Lung (tissue), 17 donors: ENCODE measurements at places on chromosomes 1 and 21. TPM values are rescaled to one million over a fixed set of nuclear protein-coding genes. Genes with fewer than 3 reads are reported as not detected.

The TMEM125 gene
- 228 TPM for total RNA-seq

The S100A11 gene
- total RNA-seq: 69.4 TPM

The FAM151A gene
- not detected for total RNA-seq

The CR1L gene
- 2.6 TPM for total RNA-seq

The CD247 gene
- 4.1 TPM for total RNA-seq

The FASLG gene
- 0.34 TPM for total RNA-seq

- no peak overlapping the region for H3K4me3 ChIP-seq
- no peaks in the 10 kb centered on the region for H3K4me1 ChIP-seq
- no peaks in the 10 kb centered on the region for H3K27me3 ChIP-seq
- DNase-seq: no peak
- H3K27ac ChIP-seq: no peak overlapping the region
Measured at GRCh38 chr21:27346041-27346448, 379.2 kb upstream of the ADAMTS5 start.

DNA sequence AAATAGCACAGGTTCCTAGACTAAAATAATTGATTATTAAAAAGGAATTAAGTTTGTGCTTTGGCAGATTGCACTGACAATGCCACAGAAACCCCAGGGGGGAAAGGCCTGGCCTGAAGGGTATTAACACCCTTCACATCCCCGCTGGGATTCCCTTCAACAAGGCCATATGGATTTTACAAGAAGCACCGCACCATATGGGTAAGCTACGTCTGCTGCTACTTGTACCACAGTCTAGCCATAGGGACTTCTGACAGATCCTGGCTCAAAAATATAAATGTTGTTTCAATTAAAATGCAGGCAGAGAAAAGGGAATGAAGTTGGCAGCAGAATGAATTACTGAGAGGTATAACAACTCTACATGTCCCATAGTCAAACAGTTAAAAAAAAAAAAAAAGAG lies 101.0 kb downstream of the DENND1B start:
- peaks cover 9% of the 10 kb centered on the region for H3K4me1 ChIP-seq
- no peak for DNase-seq
- H3K27me3 ChIP-seq: no peaks in the 10 kb centered on the region

DNA sequence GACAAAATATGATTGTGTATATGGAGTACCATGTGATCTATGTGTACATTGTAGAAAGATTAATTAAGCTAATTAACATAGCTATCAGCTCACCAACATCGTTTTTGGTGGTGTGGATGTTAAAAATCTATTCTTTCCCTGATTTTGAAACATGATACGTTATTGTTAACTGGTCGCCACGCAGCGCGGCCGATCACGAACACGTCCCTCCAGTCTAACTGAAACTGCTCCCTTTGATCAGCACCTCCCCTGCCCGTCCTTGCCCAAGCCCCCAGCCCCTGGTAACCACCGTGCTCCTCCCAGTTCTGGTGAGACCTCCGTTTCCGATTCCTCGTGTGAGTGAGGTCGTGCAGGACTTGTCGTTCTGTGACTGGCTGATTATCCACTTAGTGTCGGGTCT lies 67.0 kb downstream of the AGPAT3 start:
- DNase-seq: no peak
- H3K27ac ChIP-seq: no peak overlapping the region
- H3K4me1 ChIP-seq: no peaks in the 10 kb centered on the region
- H3K4me3 ChIP-seq: no peak overlapping the region
- no peaks in the 10 kb centered on the region for H3K36me3 ChIP-seq

- DNase-seq: no peak
- H3K36me3 ChIP-seq: no peaks in the 10 kb centered on the region
Measured at GRCh38 chr1:42324398-42325013, 10.5 kb downstream of the FOXJ3 start.

- no peak overlapping the region for H3K27ac ChIP-seq
- no peak for DNase-seq
- H3K4me3 ChIP-seq: no peak overlapping the region
- no peaks in the 10 kb centered on the region for H3K36me3 ChIP-seq
- H3K27me3 ChIP-seq: no peaks in the 10 kb centered on the region
- H3K4me1 ChIP-seq: no peaks in the 10 kb centered on the region
Measured at GRCh38 chr1:150187560-150187931, 37.8 kb downstream of the PLEKHO1 start.

DNA sequence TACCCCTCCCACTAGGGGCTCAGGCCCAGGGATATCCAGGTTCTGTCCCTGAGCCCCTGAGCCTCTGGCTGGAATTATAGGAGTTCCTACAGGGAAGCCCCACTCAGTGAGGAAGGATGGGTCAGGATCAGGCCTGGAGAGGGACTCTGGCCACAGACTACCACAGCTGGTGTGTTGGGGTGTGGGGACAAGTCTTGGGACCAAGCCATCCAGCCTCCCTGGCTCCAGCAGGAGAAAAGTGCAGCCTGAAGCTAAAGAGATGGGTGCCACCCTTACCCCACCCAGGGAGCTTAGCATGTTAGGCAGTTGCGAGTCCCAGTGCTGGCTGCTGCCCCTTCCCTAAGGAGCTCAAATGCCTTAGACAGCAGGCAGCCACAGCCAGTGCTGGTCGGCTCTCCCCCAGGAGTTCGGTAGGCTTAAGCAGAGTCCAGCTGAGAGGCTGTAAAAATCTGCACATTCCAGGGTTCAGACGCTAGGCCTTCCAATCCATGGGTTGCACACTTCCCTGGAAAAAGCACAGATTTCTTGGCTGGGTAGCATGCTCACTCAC lies 96.2 kb upstream of the CYYR1 start:
- no peak for DNase-seq
- no peaks in the 10 kb centered on the region for H3K36me3 ChIP-seq
- H3K27ac ChIP-seq: no peak overlapping the region
- no peaks in the 10 kb centered on the region for H3K4me1 ChIP-seq

GRCh38 chr1:216823731-216824130 lies 100.5 kb upstream of the ESRRG start:
- no peaks in the 10 kb centered on the region for H3K27me3 ChIP-seq
- no peak overlapping the region for H3K27ac ChIP-seq
- H3K4me1 ChIP-seq: peaks cover 2% of the 10 kb centered on the region
- no peaks in the 10 kb centered on the region for H3K36me3 ChIP-seq
- no peak overlapping the region for H3K4me3 ChIP-seq

- H3K36me3 ChIP-seq: no peaks in the 10 kb centered on the region
- H3K27me3 ChIP-seq: no peaks in the 10 kb centered on the region
- DNase-seq: no peak
- H3K4me3 ChIP-seq: no peak overlapping the region
- H3K27ac ChIP-seq: no peak overlapping the region
- no peaks in the 10 kb centered on the region for H3K4me1 ChIP-seq
Measured at GRCh38 chr1:84598418-84598817, 24.2 kb upstream of the CTBS start.
